Breast epithelium (tissue), 4 donors: ENCODE measurements at places on chromosomes 12 and 14. TPM values are rescaled to one million over a fixed set of nuclear protein-coding genes. Genes with fewer than 3 reads are reported as not detected.

GRCh38 chr12:96233939-96234461, 39.8 kb downstream of the ELK3 start:
- peak; percentile 83 for DNase-seq

- DNase-seq = no peak
Measured at GRCh38 chr12:93880853-93881522, 203.8 kb downstream of the CRADD start.

The TAC3 gene
- not detected for total RNA-seq

The CAPS2 gene
- total RNA-seq = 14.4 TPM

DNA sequence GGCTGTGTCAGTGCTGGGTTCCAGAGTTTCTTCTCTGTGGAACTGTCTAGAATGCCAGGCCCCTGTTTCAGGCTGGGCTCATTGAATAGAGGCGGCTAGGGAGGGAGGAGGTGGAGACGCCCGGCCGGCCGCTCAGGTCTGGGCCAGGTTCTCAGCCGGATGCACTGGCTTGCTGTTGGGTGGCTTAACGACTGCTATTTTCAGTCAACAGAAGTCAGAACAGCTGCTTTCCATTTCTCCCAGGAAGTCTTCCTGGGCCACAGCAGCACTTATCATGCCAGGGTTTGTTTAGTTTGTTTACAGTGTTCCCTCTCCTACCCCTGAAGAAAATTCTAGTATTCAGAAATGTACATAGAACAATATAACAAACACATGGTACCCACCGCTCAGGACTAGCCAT, 26.0 kb upstream of the VPS37B start:
- no peak for DNase-seq

The VWF gene
- 60.3 TPM for total RNA-seq

The RHOJ gene
- total RNA-seq = 2.4 TPM

DNA sequence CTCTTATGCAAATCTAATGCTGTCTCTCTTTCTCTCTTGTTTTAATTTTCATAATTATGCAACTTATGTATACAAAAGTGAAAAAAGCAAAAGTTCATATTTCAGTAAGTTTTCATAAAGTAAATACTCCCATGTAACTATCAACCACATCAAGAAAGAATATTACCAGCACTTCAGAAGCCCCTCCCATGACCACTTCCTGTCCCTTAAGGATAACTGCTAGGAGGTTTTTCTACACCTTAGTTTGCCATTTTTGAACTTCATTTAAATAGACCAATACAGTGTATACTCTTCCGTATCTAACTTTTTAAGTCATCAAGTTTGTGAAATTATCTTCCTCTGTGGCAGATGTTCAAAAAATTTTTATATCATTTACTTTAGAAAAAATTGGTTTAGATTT, 547 bp upstream of the OR4K15 start:
- DNase-seq = no peak

The FOXM1 gene
- under 0.01 TPM for total RNA-seq

The SMAGP gene
- total RNA-seq = 15.5 TPM

GRCh38 chr14:58812050-58812910, 174.5 kb downstream of the DACT1 start:
- DNase-seq = no peak

The MPHOSPH9 gene
- 21.7 TPM for total RNA-seq

DNA sequence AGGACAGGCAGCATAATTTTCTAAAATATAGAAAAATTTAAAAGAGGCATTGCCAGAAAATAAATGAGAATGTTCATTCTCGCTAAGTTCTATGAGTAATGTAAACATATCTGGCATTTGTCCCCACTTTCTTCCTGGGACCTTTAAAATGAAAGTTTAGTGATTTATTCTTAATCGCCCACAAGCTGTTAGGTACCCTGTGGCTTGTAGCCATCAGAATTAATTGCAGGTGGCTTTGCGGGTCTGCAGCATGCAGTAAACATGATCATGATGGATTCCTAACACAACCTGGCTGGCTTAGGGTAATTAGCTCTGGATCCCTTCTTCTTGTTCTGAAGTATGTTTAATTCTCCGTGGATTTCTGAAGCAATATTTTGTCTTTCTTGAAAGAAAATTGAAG, 103.5 kb upstream of the FRMD6 start:
- DNase-seq = no peak

GRCh38 chr14:32399920-32400319, 70.8 kb downstream of the AKAP6 start:
- no peak for DNase-seq

DNA sequence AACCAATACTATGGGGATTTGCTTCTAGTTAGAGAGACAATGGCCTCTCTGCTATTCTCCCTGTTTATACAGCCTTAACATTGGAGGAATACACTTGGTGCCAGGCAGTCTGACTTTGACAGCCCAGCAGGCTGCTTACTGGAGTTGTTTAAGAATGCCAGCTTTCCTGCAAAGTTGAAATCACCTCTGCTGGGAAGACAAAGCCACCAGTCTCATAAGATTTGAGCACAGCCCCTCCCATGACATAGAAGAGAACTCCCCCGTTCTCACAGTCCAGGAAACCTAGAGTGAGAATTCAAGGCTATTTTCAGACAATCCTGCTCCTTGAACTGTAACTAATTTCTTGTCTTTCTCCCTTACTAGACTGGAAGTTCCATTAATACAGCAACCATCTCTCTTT, 21.1 kb upstream of the CATSPERB start:
- DNase-seq = no peak

DNA sequence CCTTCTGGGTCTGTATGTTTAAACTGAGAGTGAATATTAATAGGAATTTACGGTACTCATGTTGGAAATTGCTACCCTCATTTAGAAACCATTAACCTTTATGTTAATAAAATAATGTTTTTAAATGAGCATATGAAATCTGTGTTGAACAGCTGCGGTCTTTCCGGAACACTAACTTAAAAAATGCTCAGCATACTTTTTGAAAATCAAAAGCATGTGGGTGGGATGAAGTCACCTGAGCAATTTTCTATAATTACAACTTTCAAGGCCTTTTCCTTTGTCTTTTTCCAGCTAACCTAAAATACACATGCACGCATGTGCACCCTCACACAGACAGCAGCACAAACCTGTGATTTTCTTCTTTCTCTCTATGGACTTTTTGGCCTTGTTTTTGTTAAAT, 39.8 kb downstream of the BORCS5 start:
- no peak for DNase-seq

The SLC39A5 gene
- not detected for total RNA-seq

The KRT85 gene
- not detected for total RNA-seq

The IL22 gene
- not detected for total RNA-seq

GRCh38 chr12:25925064-25925463, 33.4 kb upstream of the RASSF8 start:
- DNase-seq = no peak

- no peak for DNase-seq
Measured at GRCh38 chr12:30614031-30614430, 81.6 kb downstream of the IPO8 start.

- no peak for DNase-seq
Measured at GRCh38 chr14:86311151-86311550, 781.2 kb downstream of the FLRT2 start.

DNA sequence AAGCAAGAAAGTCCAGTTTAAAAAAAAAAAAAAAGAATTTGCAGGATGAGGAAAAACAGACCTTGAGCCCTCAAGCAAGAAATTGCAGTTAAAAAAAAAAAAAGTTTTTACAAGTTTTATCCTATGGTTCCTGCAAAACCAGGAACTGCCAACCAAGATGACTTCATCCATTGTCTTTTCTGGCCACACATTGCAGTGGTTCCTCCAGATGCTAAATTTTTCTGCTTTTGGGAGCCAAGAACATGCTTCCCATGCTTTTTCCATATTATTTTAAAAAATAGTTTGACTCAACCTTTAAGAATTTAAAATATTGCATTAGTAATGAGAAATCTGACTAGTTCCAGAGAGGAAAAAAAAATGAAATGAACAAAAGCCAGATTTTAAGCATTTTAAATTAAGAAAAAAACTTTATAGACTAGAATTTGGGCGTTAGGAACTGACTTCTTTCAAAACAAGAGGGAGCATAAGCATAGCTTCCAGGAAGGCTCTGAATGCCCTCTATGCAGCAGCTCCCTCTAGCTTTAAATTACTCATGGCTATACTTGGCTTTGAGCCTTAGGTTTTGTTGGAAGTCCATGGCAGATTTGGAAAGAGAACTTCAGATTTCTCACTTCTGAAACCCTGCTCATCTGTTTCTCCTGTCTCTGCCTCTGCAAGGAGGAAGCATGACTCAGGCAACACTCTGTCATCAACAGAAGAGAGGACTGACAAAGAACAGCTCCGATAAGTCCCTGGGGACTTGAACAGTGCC, 124.5 kb downstream of the GPR65 start:
- DNase-seq = no peak

DNA sequence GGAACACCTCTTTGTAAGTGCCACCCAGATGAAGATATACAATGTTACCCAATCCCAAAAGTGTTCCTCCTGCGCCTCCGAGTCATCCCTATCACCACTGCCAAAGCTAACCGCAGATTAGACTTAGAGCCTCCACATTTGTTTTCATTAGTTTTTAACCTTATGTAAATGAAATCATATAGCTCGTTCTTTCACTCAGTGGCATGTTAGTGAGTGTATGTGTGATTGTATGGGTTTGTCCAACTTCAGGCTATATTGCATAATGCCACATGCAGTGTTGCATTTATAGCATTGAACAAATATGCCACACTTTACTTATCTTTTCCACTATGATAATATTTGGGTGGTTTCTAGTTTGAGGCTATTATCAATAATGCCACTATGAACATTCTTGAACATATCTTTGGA, 18.0 kb downstream of the MAP1LC3B2 start:
- no peak for DNase-seq
